Right renal pelvis (tissue), 4 donors: ENCODE measurements at places on chromosomes 6 and 20. TPM values are rescaled to one million over a fixed set of nuclear protein-coding genes. Genes with fewer than 3 reads are reported as not detected.
A peak's percentile ranks its signal among the peaks of the same experiment; 100 is the strongest.

CST5 gene
- polyA plus RNA-seq: not detected

GRCh38 chr20:41165001-41165882 is 27.9 kb downstream of the PLCG1 start:
- no peak for DNase-seq

UBE2V1 gene
- polyA plus RNA-seq: 169 TPM

DNA sequence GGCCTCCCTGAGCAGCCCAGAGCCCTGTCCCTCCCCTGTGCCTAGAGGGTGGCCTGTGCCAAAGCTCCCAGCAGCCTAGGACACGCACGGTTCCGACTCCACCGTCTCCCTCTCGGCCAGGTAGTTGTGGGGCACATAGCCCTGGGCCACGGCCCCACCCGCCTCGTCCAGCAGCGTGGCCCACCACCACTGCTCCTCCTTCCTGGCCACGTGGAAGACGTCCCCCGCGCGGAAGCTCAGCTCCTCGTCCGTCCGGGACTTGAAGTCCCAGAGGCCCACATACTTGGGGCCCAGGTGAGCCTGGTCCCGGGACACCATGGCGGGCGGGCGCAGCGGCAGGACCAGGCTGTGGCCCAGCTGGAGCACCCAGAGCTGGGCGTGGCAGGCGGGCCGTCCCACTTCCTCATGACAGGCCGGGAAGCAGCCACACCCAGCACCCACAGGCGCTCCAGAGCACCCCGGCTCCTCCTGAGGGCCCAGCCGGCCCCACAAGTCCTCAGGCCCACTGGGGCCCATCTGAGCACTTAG is at the start of gene PTK6:
Gene PTK6, minus strand, starts transcription at position 380 of the 528 bp plus-strand sequence. Its CDS starts 62 bp downstream, at position 318.
- no peak for DNase-seq

GRCh38 chr6:87066449-87067333 is 28.2 kb downstream of the CGA start:
- peak; percentile 31 for DNase-seq

DNA sequence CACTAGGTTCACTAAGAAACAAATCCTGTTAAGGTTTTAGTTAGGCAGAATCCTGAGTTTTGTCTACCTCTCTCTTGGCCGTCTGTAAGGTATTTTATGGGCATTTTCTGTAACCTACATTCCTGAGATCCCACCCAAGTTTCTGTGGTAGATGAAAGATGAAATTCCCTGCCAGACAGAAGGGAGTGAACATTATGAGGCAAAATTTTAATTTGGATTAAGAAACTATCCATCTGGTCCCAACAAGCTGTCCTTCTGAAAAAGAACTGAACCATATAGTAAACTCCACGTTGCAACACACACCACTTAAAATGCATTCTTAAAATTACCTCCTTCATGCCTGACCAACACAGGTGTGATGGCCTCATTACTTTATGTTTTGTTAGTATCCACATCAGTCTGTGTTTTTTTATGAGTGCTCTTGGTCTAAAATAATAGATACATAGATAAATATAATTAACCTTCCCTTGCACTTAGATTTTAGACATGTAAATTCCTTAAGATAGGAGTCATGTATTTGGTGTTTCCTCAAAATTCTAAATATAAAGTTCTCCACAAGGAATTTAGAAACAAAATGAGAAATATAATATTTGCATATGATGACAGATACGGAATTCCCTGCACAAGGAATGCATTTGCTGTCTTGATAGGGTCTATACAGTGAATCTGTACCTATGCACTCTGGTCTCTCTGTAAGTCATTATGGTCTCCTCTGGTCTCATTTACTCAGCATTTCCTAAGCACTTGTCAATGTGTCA is 86.5 kb downstream of the CHD6 start:
- no peak for DNase-seq

GRCh38 chr20:41255655-41256054 is 61.9 kb downstream of the ZHX3 start:
- no peak for DNase-seq

DNA sequence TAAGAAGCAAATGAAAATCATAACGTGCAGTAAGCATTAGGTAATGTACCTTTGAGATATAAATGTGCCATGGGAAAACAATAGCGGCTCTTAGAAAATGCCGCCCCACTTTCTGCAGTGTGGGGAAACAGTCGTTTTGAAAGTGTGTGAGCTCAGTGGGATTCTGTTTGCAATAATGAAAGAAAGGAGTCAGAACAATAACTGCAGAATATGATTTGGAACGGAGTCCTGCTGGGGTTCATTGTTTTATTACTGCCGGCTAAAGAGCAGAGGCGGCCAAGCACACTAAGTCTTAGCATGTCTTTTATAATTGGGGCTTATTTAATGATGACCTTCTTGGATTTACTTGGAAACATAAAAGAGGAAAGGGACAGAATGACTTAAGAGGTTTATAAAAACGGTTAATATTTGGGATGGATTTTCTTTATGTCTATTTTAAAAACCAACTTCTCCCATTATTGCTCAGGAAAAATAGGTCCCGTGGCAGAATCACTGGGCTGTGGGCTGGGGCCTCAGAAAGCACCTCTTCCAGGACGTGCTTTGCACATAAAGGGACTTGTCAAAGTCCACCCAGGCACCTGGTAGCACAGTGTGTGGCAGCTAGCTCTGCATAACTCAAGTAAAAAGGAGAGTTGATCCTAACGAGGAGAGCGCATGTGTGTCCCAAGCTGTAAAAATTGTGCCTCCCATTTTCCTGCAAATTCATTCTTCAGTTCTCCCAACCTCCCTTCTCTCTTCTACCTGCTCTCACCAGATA is 44.0 kb upstream of the SLC22A16 start:
- DNase-seq: no peak

DNA sequence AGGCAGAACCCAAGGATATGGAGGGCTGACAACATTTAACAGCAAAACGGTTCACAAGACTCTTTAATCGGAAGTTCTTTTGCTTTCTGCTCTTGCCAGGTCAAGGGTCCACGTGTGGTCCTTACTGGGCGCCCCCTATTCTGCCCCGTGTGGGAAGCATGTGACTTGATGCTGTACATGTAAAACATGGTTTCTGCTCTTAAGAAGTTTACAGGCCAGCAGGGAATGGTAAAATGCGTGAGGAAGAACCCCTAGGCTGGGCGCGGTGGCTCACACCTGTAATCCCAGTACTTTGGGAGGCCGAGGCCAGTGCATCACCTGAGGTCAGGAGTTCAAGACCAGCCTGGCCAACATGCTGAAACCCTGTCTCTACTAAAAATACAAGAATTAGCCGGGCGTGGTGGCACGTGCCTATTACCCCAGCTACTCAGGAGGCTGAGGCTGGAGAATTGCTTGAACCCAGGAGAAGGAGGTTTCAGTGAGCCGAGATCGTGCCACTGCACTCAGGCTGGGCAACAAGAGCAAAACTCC is 19.3 kb downstream of the ZNF217 start:
- DNase-seq: no peak

BFSP1 gene
- polyA plus RNA-seq: 4.5 TPM

DNA sequence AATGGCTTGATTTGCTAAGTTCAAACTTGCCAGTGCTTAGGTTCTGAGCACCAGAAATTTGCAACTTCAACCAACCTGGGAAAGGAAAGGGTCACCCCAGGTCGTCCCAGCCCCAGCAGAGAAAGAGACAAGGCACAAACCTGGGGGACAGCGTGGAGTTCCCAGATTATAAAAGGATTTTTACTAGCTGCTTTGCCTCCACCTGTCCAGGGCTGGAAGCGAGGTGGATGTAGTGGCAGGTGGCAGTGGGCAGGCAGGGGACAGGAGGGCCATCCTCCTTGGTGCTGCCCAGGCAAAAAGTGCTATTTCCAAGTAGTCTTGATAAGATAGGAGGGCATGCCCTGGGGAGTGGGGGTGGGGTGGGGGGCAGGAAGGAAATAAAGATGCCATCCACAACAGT is 4.9 kb downstream of the PAX1 start:
- DNase-seq: no peak

MYBL2 gene
- polyA plus RNA-seq: 24.0 TPM

GRCh38 chr20:1402149-1402548 is 9.3 kb upstream of the FKBP1A start:
- no peak for DNase-seq

RUNX2 gene
- polyA plus RNA-seq: 2.9 TPM

- DNase-seq: no peak
Observed at GRCh38 chr6:80543598-80544222, 437.2 kb downstream of the BCKDHB start.

- no peak for DNase-seq
Observed at GRCh38 chr6:3946778-3947177, 97.6 kb downstream of the FAM50B start.

DNA sequence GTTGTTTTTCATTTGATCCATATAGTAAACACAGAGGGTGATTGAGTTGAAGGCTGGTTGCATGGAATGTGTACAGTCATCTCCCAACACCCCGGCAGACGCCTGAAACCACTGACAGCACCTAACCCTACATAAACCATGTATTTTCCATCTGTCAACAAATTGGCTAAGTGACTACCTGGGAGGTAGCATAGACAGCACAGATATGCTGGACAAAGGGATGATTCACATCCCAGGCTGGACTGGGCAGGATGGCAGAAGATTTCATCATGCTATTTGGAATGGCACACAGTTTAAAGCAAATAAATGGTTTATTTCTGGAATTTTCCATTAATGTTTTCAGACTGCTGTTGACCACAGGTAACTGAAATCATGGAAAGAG is 4.4 kb upstream of the VIP start:
- no peak for DNase-seq

- no peak for DNase-seq
Observed at GRCh38 chr6:143621159-143621873, 56.4 kb upstream of the PHACTR2 start.

DNA sequence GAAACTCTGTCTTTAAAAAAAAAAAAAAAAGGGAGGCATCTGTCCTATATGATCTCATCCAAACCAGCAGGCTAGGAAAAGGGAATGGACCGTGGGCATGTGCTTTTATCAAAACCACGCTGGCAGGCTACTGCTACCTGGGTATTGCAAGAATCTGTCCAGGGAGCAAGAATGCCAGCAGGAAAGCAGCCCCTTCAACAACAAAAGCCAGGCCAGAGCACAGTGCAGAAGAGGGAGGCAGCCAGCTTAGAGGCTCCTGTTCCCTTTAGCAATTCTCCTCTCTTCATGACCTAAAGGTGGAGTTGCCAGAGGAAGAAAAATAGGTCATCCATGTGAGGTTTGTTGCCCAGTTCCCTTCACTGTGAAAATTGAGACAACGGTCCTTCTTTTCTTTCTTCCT is 18.2 kb downstream of the TBC1D20 start:
- no peak for DNase-seq

DNA sequence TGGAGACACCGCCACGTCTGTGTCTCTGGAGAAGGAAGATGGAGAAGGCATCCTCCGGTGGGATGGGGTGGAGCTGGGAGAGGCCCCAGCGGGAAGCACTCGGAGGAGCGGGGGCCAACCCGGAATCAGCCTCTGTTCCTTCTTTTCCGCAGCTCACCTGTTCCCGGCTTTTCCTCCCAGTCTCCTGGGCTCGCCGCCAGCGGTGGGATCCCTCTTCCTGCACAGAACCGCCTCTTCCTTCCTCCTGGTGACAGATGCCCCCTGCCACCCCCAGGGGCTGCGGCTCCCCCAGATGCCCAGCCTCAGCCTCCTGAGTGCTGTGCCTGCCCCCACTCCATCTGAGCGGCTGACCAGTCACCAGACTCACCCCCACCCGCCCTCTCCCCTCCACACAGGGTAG is 23.3 kb downstream of the RAMACL start:
- no peak for DNase-seq

DNA sequence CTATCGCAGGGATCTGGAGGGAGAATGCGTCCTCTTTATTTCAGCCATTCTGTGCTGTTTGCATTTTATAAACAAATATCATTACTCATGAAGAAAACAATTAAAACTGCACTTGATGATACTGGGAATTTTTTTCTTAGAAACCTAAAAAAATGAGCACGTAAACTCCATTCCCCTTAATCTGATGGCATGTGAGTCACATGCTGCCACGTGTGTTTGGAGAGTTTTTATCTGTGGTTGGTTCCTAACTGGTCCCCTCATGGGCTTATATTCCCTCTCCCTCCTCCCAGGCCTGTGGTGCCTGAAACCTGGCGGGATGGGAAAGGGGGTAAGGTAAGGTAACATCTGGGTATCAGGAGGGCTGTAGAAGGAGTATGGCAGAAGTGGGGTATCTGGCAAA is 6.5 kb downstream of the PACSIN1 start:
- no peak for DNase-seq

GRCh38 chr6:140960566-140960965 is 1172.2 kb upstream of the GJE1 start:
- DNase-seq: no peak

DNA sequence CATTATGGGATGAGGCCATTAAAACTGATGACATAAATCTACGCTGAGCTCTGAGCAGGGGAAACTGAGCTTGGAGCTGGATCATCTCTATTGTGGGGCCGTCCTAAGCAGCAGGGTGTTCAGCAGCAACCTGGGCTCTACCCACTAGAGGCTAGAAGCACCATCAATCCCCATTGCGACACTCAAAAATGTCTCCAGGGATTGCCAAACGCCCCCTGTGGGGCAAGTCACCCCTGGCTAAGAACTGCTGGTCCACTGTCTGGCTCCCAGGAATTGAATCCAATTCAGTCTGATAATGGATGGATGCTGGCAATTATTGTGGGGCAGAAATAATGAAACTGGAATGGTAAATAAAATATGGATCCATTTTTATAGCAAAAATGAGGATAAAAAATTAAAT is 38.2 kb downstream of the PMEPA1 start:
- DNase-seq: no peak

KLC4 gene
- polyA plus RNA-seq: 46.2 TPM

COL19A1 gene
- polyA plus RNA-seq: 4.3 TPM

GRCh38 chr6:167116109-167116837 is 6.6 kb upstream of the CCR6 start:
- no peak for DNase-seq

PPP1R16B gene
- polyA plus RNA-seq: 8.2 TPM

PPIL6 gene
- 16.6 TPM for polyA plus RNA-seq

DNA sequence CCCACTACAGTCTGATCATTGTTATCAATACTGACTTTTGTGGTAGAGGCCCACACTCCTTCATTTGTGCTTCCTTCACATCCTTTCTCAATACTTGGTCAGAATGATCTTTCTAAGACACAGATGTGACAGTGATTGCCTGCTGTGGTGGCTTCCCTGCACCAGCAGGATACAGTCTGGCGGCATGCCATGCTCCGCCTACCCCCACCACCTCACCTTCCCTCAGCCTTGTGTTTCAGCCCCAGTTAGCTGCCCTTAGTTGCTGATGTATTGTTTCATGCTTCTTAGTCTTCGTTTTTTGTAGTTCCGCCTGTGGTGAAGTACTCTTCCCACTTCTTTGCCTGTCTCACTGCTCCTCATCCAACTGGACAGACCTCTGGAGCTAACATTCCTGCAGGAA is 10.9 kb downstream of the LRRC1 start:
- no peak for DNase-seq

PBOV1 gene
- polyA plus RNA-seq: not detected

ADGRG6 gene
- 31.5 TPM for polyA plus RNA-seq

DNA sequence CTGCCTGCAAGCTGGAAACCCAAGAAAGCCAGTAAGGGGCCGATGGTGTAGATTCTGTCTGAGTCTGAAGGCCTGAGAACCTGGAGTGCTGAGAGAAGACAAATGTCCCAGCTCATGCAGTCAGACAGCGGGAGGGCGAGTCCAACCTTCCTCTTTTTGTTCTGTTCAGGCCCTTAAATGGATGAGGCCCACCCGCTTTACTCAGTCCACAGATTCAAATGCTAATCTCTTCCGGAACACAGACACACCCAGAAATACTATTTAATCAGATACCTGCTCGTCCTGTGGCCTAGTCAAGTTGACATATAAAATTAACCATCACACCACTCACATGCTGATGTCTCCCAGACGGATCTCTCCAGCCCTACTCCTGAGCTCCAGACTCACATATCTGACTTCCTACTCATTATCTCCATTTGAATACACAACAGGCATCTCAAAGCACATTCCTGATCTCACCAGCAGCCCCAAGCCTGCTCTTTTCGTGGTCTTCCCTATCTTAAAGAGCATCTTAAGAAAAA is 26.7 kb upstream of the SRC start:
- no peak for DNase-seq
